ENCODE measurements at places on chromosomes 3 and 15.

DNA sequence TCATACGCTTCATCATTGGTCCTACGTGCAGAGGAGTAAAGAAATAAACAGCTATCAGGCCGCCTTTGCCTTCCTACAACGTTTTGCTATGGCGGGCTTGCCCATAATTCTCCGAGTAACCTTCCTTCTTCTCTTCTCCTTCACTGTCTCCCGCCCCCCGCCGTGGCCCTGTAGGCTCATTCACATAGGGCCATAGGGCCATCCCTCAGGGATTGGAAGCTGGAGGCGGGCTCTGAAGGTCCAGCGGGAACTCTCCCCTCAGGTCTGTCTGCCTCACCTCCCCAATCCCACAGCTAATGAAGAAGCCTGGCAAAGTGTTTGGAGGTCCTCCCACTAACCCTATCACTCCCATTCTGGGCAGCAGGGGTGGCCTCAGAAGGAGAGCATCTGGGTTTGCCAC, 43.6 kb downstream of the SEMA5B start:
- DNase-seq: no peak

- DNase-seq: no peak
Observed at GRCh38 chr3:126258670-126259069, 78.3 kb upstream of the ALDH1L1 start.

DNA sequence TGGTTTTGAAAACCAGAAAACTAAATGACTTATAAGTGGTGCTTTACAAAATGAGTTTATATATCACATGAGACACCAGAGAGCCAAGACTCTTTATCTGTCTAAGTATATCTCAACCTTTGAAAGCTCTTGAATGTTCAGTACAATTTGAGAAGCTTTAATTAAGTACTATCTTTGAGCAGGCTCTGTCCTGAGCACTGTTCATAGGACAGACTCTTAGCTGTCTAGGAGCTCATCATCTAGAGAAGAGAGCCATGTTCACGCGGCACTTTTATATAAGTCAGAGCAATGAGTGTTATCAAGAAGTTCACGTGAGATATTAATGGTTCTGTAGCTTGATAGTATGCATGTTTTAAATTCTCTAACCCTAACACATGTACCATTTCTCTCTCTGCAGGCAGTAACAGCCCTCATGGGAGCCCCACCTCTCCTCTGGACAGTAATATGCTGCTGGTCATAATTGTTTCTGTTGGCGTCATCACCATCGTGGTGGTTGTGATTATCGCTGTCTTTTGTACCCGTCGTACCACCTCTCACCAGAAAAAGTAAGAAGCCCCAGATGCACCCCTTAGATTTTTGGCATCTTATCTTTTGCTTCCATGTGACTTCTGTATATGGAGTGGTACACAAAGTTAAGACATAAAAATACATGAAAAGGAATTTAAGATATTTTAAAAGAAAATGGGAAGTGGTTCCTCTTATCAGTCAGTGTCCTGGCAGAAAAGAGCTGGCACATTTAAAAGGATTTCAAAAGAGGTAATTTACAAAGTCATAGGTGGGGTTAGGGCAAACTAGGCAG, 86.0 kb downstream of the HCN4 start:
- DNase-seq: no peak

GRCh38 chr15:70337277-70338186, 239.8 kb upstream of the TLE3 start:
- DNase-seq: no peak

DNA sequence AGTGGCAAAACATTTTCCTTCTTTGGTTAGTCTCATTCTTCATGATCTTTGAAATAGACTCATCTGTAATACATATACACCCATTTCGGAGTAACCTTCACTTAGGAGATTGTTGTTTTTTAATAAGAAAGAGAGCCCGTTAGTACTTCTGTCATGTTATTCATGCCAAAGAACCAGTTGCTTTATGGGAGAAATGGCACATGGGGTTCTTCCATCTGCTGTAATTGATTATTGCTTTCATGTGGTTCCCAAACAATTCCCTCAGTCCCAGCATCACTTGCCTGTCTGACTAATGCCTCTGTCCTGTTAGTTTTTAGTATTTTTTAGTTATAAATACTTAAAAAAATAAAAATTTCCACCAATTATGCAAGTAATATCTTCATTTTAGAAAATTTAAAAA, 33.8 kb upstream of the FAH start:
- no peak for DNase-seq

GRCh38 chr15:100951965-100952364, 32.8 kb downstream of the LRRK1 start:
- DNase-seq: no peak

- DNase-seq: no peak
Observed at GRCh38 chr15:50107591-50108408, 11.2 kb downstream of the ATP8B4 start.

GRCh38 chr15:77877869-77878577, 199.5 kb downstream of the TBC1D2B start:
- DNase-seq: no peak

GRCh38 chr3:194167480-194168282, 31.7 kb downstream of the HES1 start:
- DNase-seq: no peak

GRCh38 chr3:154886437-154886836, 193.7 kb upstream of the MME start:
- no peak for DNase-seq

- DNase-seq: no peak
Observed at GRCh38 chr15:39300451-39301153, 280.3 kb upstream of the THBS1 start.

DNA sequence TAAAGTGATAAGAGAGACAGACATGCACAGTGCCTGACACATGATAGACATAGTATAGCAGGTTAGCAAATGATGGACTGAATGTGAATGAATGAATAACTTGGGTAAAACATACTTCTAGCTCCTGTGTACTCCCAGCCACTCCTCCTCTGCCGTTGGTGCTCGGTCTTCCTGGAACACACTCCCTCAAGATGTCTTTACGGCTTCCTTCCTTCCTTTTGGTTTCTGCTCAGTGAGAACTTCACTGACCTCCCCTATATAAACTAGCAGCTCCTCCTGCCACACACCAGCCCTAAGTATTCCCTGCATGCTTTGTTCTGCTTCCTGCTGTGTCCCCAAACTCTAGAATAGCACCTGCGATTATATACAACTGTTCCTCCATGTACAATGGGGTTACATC, 50.2 kb downstream of the RAD54L2 start:
- no peak for DNase-seq

- DNase-seq: no peak
Observed at GRCh38 chr3:59142556-59142955, 92.7 kb upstream of the CFAP20DC start.

GRCh38 chr15:60001610-60002527, 2.2 kb upstream of the FOXB1 start:
- DNase-seq: peak; percentile 27

DNA sequence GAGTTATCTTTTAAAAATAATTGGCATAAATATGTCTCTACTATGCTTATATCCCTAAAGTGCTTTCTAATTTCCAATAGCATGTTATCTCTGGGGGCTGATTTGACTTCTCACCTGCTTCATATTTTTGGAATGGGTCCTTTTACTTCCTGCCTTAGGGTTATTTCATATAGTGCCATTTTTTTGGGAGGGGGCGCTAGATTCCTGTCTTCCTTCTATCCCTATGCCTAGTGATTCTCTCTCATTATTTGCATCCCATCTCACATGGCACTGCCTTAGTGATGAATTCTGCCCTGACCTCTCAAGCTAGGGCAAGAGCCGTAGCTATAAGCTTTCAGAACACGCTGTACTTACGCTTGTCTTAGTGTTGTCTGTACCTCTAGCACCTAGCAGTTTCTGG, 150.3 kb upstream of the SLITRK3 start:
- no peak for DNase-seq

DNA sequence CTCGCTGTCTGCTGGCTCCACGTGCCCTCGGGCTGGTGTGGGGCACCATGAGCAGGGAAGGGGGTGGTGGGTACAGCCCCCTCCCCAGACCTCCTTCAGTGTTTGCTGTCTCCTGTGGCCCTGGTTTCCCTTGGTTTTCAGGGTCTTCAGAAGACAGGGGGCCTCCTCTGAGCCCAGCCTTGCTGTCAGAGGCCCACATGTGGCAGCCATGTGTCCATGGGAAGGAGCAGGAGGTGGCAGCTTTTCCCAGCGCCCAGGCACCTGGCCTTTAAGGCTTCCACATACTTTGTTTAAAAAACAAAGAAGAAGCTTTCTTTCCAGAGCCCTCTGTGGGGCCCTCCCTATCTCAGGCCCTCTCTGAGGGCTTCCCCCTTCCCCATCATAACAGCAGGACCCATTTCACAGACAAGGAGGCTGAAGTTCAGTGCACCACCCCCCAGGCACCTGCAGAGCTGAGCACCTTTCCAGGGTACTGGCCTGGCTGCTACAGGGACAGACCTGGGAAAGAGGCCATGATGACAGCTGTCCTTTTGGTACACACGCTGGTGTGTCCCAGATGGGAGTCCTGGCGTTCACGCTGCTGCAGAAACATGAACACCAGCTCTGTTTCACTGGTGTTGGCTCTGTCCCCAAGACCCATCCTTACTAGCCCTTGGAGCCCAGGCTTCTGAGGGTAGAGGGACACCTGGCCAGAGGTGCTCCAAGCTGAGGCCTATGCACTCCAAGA, 73.7 kb downstream of the DNAJB8 start:
- DNase-seq: no peak

DNA sequence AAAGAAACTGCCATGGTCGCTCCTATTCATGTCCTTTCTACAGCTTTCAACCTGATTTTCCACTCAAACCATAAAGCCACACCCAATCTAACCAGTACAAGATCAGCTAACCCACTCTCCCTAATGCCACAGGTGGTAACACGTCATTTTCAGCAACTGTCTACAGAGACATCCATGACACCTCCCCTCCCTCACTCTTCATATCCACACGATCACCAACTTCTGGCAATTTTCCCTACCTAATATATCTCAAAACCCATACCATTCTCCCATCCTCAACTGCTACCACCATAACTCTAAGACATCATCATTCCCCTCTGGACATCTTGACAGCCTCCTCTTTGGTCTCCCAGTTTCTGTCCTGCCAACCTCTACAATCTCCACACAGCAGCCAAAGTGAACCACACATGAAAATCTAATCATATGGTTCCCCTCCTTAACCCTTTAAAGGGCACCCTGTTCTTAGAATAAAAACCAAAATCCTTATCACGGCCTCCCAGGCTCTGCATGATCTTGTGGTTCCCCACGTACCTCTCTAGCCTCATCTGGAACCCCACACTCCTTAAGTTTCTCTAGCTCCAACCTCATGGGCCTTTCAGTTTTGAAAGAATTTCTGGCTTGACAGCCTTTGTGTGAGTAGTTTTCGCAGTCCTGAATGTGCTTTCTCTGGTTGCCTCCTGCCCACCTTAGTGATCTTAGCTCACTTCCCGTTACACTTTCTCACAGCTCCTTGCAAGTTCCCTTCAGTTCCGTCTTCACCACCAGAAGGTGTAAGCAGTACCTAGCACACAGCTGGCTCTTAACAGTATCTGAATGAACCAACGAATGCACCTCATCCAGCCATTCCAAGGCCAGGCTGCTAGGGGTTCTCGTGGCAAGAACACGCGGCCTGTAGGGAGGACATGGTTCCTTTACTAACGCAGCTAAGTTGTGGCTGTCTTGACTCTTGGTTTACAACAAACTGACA, 33.4 kb downstream of the SPINK8 start:
- DNase-seq: no peak

- no peak for DNase-seq
Observed at GRCh38 chr3:17577796-17578520, 164.5 kb downstream of the TBC1D5 start.

GRCh38 chr3:53509494-53509893, 15.1 kb downstream of the CACNA1D start:
- no peak for DNase-seq

DNA sequence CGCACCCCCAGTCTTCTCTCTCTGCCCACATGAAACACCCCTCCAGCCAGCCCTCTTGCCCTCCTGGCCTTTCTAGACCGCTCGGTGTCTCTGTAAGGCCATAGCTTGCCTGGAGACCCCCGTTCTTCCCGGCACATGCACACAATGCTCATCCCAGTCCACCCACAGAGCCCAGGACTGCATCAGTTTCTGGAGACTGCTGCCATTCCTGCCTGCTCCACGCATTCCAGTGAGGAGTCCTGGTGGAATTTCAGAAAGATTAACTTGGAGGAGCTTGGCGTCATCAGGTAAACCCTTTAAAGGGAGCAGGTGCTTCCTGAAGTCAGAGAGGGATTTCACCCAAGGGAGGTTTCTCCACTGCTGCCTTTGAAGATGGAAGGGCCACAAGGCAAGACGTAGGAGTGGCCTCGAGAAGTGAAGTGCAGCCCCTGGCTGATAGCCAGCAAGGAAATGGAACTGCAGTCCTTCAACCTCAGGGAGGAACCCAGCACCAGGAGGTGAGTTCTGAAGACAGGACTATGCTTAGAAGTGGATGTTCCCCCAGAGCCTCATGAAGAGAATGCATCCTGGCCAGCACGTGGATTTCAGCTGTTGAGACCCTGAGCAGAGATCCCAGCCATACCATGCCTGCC, 19.2 kb downstream of the SLC41A3 start:
- no peak for DNase-seq

DNA sequence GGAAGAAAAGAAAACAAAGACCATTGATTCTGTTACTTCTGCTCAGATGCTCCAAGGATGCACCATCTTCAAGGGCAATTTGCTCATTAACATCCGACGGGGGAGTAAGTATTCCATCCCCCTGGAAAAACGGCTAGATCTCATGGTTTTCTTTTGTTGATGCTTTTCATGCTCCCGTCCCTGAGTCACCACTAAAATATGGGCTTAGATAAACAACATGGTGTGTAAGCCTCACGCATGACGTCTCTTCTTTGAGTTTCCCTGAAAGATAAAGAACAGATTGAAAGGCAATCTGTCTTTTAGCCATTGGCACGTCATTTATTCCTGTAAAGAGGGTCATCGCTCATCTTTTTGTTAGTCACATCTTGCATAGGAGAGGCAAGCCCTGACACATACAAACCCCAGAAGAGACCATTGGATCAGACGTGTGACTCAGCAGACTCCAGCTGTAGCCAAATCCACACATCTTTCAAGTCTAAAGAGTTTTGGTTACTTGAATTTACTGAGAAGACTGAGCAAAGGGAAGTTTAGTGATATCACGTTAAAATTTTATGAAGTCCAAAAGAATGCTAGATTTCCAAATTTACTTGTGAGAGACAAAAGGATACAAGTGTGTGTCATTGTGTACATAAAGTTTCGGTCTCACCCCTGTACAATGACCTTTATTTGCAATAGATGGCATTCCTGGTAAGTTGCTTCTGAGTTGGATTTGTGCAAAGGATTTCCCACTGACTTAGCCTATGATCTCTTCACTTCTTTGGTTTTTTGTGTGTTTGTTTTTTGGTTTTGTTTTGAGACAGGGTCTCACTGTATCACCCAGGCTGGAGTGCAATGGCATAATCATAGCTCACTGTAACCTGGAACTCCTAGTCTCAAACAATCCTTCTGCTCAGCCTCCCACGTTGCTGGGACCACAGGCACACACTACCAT, 110.5 kb downstream of the PGPEP1L start:
- DNase-seq: no peak

DNA sequence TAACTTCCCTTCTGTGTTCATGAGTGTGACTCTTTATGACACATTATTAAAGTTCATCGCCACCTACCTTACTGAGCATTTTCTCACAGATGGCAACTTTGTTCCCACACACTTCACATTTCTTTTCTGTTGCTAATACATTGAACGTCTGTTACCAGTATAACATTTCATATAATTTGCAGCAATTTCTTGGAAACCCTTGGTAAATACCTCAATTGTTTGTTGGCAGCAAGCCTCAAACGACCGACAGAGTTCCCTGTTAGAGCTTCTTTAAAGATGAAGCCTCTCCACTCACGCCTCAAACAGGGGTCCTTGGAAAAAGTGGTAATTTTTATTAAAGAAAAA, 3.2 kb upstream of the CHSY1 start:
- no peak for DNase-seq
